Activated T-cell treated with anti-CD3 and anti-CD28 coated beads for 48 hours (primary cell): ENCODE measurements at places on chromosomes 7 and 10.

GRCh38 chr7:158828133-158829020 lies 932 bp downstream of the ESYT2 start:
- no peak for DNase-seq

DNA sequence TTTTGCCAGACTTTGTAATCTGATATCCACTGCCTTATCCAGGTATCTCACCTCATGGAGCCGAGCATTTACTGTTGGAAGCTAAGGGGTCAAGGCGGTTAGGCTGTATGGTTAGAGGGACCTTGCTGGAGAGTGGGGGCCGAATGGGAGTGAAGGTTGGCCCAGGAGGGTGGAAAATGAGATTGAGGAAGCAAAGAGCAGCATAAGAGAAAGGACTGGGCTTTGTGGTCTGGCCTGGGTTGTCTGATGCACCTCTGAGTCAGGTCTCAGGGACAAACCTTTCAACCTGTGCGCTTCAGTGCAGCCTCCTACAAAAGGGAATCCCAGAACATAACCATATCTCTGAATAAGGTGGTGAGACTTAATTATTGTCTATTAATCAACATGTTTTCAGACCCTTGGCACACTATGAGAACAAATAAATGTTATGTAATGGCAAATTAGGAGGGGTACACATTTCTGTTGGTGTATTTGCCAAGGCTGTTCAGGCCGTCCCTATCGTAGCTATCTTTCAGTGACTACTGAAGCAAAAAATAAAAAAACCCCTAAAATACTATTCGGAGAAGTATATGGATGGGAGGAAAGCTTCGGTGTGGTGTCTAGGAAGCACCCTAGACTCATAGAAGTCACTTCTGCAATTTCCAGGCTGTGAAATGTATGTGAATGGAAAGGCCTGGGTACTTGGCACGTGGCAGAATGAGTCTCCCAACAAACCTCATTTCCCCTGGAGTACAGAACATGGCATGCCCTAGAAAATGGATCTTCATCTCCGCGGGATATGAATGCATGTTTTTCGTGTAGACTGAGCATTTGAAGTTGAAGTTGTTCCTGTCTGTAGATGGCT lies 4.3 kb downstream of the CAMK1D start:
- no peak for DNase-seq

DNA sequence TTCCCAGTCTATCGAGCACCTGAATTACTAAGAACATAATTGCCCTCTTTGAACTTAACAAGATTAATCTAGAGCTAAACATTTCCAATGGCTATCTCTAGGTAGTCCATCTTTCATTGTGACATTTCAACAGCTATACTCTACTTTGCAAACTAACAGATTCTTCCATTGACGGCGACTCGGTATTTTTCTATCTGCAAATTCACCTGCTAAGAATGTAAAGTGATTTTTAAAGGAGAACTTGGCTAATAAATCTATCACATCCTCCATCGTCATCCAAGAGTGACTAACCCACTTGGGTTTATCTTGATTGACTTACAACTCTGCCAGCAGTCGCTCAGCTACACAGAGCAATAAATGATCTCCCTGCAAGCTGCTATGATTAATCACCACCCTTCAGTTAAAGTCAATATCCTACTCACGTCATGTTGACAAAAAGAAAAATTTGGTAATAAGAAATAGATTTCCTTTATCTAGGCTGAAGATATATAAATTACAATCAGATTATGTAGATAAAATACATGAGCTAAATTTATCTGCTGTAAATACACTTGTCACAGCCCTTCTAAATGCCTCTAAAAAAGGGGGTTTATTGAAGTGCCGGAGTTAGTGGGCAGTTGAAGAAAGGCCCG lies 99.5 kb downstream of the SFMBT2 start:
- no peak for DNase-seq

DNA sequence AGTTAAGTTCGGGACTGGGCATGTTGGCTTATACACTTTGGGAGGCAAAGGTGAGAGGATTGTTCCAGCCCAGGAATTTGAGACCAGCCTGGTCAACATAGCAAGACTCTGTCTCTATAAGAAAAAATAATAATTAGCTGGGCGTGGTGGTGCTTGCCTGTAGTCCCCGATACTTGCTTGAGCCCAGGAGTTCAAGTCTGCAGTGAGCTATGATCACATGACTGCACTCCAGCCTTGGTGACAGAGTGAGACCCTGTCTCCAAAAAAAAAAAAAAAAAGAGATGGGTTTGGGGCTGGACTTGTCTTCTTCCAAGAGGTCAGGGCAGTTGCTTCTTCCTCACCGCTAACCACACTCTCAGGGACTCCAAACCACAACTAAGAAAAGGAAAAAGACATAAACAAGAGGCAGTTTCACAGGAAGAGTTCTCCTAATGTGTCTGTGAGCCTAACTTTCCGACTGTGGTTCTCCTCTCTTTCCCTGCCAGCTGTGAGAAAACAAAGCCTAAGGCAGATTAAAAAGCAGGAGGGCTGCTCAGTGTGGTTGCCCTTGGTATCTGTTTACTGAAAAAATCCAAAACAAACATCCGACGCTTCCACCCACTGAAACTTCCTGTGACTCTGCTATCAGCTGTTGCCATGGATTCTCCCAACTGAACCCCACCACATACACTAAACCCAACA lies 2.4 kb upstream of the SERPINE1 start:
- DNase-seq, result no peak

DNA sequence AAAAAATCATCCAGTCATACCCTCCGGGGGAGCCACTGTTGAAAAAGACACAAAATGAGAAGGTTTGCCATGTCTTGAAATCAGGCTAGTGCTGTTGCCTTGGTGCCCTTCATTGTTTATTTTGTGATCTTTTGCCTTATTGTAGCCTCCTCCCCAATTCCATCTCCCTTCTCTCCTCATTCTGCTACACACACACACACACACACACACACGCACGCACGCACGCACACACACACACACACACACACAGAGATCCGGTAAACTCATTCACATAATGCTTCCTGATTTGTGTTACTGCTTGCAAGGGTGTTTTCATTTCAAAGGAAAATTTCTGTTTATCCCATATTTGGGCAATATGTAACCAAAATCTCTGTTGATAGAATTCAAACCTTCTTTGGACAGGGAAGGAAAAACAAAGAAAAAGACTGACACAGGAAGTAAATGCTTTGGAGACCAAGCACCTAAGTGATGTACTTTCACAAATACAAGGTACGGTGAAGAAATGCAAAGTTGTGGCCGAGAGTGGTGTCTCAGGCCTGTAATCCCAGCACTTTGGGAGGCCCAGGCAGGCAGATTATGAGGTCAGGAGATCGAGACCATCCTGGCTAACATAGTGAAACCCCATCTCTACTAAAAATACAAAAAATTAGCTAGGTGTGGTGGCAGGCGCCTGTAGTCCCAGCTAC lies 141.1 kb upstream of the CDK13 start:
- DNase-seq, result no peak

DNA sequence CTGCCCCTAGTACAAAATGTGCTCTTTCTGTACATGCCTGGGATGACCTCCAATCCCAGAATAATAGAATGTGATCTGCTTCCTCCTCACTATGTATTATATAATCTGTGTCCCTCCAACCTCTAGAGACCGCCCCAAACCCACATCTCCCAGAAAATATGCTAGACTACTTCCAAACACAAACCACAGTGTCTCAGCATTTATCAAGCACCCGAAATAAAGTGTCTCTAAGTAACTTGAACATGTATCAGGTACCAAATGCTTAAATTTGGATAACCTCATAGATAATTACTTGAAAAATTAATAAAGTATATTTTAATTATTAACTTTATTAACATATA lies 16.1 kb downstream of the LYZL1 start:
- DNase-seq, result no peak
